GM23248 (cell line): ENCODE measurements at places on chromosomes 4 and X.
A peak's percentile ranks its signal among the peaks of the same experiment; 100 is the strongest.

DNA sequence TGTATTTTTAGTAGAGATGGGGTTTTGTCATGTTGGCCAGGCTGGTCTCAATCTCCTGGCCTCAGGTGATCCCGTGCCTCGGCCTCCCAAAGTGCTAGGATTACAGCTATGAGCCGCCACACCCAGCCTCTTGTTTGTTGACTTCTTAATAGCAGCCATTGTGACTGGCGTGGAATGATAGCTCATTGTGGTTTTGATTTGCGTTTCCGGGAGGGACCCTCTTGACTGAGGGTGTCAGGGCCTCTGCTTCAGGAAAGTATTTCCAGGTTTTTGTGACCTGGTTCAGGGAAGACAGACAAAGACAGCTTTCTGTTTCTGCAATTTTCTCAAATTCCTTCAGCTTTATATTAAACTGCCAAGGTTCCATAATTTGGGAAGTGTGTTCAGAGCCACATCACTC is 15.1 kb downstream of the CSF2RA start:
- no peaks in the 10 kb centered on the region for H3K27me3 ChIP-seq
- H3K4me1 ChIP-seq = no peaks in the 10 kb centered on the region
- H3K36me3 ChIP-seq = no peaks in the 10 kb centered on the region
- no peak overlapping the region for H3K27ac ChIP-seq
- DNase-seq = no peak
- H3K4me3 ChIP-seq = no peak overlapping the region

DNA sequence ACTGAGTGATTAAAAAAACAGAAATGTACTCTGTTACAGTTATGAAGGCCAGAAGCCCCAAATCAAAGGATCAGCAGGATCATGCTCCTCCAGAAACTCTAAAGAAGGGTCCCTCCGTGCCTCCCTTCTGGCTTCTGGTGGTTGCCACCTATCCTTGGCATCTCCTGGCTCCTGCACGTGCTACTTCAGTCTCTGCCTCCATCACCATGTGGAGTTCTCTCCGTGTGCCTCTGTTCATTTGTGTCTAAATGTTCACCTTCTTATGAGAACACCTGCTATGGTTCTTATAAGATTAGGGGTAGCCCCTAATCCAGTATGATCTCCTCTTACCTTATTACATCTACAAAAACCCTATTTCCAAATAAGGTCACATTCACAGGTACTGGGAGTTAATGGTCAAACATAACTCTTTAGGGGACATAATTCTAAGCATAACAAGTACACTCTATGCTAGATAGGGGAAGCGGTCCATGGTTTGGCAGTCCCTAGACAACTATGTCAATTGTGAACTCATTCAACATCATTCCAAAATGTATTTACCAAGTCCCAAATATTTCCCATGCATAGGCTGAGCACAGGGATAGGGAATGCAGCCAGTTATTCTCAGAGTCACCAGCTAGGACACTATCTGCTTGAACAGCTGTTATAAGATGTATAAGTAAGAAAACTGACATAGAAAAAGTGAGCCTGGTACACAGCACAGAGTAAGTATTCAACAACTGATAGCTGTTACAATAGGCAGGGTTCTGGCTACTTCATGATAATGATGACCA is 295.5 kb upstream of the BOD1L1 start:
- no peak for DNase-seq
- H3K36me3 ChIP-seq = no peaks in the 10 kb centered on the region
- H3K4me1 ChIP-seq = peaks cover 42% of the 10 kb centered on the region

- H3K4me1 ChIP-seq = no peaks in the 10 kb centered on the region
- no peak for DNase-seq
- no peak overlapping the region for H3K4me3 ChIP-seq
- H3K27me3 ChIP-seq = no peaks in the 10 kb centered on the region
Observed at GRCh38 chrX:63738696-63739095, 46.3 kb downstream of the ARHGEF9 start.

DNA sequence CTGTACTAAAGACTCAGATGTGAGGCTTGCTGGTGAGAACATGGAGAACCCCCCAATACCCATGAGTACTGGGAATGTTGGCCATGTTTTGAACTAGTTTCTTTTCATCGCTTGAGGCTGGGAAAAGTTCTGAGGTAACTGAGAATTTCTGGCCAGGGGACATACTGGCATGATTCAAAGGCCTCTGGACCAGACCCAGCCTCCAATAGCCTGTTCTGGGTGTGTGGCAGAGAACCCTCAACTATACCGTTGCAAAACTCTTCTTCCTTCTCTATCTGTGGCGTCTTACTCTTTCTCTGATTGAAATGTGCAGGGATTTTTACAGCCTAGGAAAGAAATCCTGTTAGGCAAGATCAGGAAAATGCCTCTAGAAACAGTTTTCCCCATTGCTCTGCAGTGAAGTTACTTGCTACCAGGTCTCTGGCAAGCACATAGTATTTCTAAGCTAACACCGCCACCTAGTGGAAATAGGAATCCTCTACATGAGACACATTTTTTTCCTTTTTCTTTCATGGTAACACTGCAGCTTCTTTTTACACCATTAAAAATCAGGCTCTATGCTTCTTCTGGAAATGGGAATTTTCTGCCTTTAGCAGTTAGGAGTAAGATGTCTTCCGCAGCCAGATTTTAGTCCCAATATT is 170.7 kb upstream of the ZCCHC13 start:
- 0 out of 2 replicates have a peak, but pooled peaks cover 3% of the 10 kb centered on the region for H3K4me1 ChIP-seq
- DNase-seq = peak; percentile 73
- H3K27me3 ChIP-seq = no peaks in the 10 kb centered on the region
- no peaks in the 10 kb centered on the region for H3K36me3 ChIP-seq
- H3K4me3 ChIP-seq = no peak overlapping the region
- H3K27ac ChIP-seq = no peak overlapping the region

- H3K4me3 ChIP-seq = no peak overlapping the region
- DNase-seq = no peak
- H3K36me3 ChIP-seq = peaks cover 16% of the 10 kb centered on the region
Observed at GRCh38 chr4:145545031-145545430, 63.4 kb downstream of the SMAD1 start.

GRCh38 chrX:130682990-130683389 is 220.0 kb downstream of the ENOX2 start:
- H3K4me1 ChIP-seq = peaks cover 16% of the 10 kb centered on the region
- H3K4me3 ChIP-seq = no peak overlapping the region
- DNase-seq = peak; percentile 41
- H3K27me3 ChIP-seq = no peaks in the 10 kb centered on the region
- no peaks in the 10 kb centered on the region for H3K36me3 ChIP-seq
- peak overlapping the region; percentile 59 for H3K27ac ChIP-seq
